GM06990 (cell line): ENCODE measurements at places on chromosomes 13 and 19.

DNA sequence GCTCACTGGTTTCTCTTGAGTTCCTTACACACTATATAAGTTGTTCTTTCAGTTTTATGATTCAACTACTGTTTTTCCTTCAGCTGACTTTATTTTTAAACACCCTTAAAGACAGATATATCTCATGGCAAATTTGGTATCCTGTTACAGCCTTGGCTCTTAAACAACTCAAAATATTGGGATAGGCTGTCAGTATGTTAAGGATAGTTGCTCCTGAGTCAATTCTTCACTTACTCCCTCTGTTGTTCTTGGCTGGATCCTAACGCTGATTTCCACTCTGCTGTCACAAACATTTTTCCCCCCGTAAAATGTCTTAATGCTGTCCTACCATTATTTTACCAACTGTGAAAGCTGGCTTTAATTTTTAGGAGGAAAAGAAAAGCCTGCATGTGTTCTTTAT is 1.2 kb downstream of the KCNRG start:
- DNase-seq, result no peak

GRCh38 chr13:30158774-30159445 is 148.4 kb downstream of the KATNAL1 start:
- DNase-seq, result no peak

- no peak for DNase-seq
Measured at GRCh38 chr19:35278578-35279284, 3.6 kb upstream of the HAMP start.

GRCh38 chr13:50788551-50789210 is 54.8 kb downstream of the DLEU7 start:
- no peak for DNase-seq

- DNase-seq, result no peak
Measured at GRCh38 chr13:99601535-99601934, 100.3 kb downstream of the TM9SF2 start.

DNA sequence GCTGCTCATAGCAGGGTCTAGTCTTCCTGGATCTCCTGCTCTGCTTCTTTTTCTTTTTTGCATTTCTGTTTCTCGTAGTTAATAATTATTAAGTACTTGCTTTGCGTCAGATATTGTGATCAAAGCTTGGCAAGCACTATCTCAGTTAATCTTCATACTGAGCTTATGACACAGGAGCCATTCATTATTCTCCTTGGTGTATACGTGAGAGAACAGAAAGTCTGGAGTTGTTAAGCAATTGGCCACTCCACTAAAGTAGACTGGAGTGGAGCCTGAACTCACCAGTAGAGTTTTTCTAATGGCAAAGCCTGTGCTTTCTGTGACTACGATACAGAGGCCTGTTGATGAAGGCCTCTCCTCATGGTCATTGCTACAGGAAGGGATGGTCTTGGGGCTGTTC is 285.9 kb downstream of the RFC3 start:
- no peak for DNase-seq

- no peak for DNase-seq
Measured at GRCh38 chr13:81738364-81738763, 1397.4 kb upstream of the SPRY2 start.

DNA sequence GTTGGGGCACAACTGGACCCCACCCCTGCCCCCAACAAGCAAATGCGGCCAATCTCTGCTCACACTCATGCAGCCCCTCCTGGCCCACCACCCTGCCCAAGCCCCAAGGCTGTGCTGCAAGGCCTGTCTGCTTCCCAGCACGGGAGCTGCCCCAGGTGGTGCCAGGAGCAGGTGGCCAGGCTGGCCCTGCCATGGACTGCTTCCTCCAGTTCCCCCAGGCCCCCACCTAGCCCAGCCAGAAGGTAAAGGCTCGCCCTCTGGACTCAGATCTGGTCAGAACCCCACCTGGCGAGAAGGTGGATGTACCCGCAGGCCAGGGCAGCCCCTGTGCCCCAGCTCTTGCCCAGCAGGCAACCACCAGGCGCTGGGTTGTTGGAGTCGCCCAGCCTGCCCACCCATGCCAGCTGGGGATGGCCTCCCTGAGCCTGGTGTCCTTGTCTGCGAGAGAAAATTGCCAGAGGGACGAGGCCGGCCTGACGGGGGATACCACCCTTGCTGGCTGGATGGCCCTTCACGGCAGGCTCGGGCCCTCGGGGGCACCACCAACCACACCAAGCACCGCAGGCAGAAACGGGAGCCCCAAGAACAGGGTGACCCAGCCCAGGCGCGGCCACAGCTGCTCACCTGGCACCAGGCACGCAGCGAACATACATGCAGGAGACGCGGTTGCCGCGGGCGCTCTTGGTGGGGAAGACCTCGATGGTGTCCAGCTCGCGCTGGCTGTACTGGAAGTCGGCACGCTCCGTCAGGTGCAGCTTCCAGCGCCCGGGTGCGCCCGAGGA is 4.5 kb downstream of the ABHD17A start:
- DNase-seq, result no peak

DNA sequence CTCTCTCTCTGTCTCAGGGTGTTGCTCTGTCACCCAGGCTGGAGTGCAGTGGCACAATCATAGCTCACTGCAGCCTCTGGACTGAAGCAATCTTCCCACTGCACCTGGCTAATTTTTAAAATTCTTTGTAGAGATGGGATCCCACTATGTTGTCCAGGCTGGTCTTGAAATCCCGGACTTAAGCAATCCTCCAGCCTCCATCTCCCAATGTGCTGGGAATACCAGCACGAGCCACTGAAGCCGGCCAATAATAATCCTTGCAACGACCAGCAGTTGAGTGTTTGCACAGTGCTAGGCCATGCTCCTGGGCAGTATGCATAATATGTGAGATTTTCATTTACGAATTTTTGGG is 640 bp upstream of the EPOR start:
- no peak for DNase-seq

- no peak for DNase-seq
Measured at GRCh38 chr13:101013245-101013644, 338.6 kb upstream of the TMTC4 start.

GRCh38 chr13:99352351-99353245 is 45.4 kb upstream of the GPR183 start:
- no peak for DNase-seq

- DNase-seq, result no peak
Measured at GRCh38 chr19:51272183-51272810, 21.4 kb downstream of the SIGLECL1 start.

DNA sequence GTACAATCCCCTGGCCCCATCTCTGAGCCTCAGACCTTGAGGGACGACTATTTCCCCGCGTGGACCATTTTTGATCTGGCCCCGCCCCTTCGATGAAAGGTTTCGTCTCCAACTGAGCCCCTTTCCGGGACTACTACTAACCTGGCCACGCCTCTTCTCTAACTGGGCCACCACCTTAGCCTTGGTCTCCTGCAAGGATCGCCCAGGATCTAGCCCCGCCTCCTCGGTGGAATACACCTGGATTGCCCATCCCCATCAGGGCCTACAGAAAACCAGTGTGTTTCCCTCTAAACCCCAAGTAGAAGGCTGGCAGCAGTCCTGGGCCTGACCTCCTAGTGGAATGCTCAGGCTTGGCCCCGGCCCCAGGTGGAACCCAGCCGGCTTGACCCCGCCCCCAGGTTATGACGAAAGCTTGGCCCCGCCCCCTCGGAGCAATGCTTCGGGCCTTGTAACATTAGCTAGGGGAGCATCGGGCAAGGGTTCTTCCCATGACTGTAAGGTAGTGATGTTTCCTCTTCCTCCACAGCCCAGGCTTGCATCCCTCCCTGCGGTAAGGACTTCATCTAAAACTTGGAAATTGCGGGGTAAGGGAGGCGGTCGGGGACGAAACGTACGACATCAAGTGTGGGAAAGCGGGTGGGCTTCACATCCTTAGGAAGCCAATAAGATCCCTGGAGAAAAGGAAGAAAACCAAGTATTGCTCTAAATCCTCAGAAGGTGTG is 9.1 kb downstream of the SPACA6 start:
- no peak for DNase-seq

- DNase-seq, result no peak
Measured at GRCh38 chr13:37806666-37807065, 62.9 kb downstream of the TRPC4 start.
